Activated T-helper 2 cell treated with anti-CD3 and anti-CD28 coated beads, Interferon-gamma antibody, Interleukin-2, Interleukin-4, amounts not matched to agents 10 μg/mL and 5 μg/mL and 100 μg/mL, durations not matched to agents 14 hours and 24 hours and 36 hours (primary cell): ENCODE measurements at places on chromosomes 2 and 18.
A peak's percentile ranks its signal among the peaks of the same experiment; 100 is the strongest.

DNA sequence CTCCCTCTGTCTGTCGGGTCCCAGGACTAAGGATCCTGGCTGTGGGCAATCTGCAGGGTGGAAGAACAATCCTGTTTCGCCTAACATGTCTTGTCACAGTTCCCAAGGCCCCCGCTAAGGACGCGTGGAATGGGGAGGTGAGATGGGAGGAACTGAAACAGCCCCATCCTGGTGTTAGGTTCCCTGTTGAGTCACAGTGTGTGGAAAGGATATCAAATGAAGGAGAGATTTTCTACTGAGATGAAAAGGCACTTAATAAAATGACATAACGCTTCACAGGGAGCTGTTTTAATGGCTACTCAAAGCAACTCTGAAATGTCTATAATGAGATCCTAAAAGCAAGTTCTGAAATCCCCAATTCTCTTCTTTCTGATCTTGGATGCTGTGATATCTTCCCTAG, 52.5 kb downstream of the RAB31 start:
- H3K4me3 ChIP-seq = no peak overlapping the region
- peaks cover 12% of the 10 kb centered on the region for H3K27me3 ChIP-seq
- no peak overlapping the region for H3K27ac ChIP-seq
- no peaks in the 10 kb centered on the region for H3K36me3 ChIP-seq

DNA sequence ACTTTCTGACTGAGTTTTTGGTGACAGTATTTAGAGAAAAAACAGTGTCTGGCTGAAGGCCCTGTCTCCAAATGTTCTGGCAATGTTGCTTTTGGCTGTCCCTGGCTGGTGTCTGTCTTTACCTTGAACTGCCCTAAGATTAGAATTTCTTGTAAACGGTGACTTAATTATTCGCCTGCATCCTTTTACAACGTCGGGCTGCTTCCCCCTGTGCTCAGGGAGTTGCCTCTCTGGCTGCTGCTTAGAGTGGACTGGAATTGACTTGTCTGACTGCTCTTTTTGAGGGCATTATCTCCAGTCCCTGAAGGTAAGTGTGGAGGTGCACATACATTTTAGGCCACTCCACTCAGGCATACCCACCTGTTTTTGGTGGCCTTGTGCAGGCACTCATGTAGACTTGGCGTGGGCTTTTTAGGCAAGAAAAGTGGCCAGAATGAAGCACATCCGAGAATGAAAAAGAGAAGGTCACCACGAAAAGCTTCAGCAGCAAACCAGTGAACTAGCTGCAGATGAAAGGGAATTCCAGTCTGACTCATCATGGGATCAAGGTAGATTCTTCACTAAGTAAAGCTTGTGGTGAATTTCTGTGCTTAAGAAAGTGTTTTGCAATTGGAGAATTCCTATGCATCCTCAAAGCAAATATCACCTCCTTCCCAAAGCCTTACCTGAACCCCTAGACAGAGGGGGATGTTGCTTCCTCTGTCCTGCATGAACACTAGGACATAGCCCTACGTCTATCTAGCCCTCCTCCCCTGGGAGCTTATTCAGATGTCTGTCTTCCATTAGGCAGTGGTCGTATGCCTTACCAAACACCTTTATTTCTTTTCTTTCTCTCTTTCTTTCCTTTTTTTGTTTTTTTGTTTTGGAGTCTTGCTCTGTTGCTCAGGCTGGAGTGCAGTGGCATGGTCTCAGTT, 230.3 kb upstream of the TRIB2 start:
- H3K4me3 ChIP-seq = no peak overlapping the region
- peaks cover 7% of the 10 kb centered on the region for H3K36me3 ChIP-seq
- DNase-seq = no peak
- H3K4me1 ChIP-seq = peaks cover 53% of the 10 kb centered on the region
- no peak overlapping the region for H3K27ac ChIP-seq

GRCh38 chr2:41806286-41806685, 241.5 kb upstream of the PKDCC start:
- no peaks in the 10 kb centered on the region for H3K36me3 ChIP-seq
- no peaks in the 10 kb centered on the region for H3K4me1 ChIP-seq
- H3K4me3 ChIP-seq = no peak overlapping the region
- H3K27ac ChIP-seq = no peak overlapping the region
- H3K27me3 ChIP-seq = peaks cover 2% of the 10 kb centered on the region

DNA sequence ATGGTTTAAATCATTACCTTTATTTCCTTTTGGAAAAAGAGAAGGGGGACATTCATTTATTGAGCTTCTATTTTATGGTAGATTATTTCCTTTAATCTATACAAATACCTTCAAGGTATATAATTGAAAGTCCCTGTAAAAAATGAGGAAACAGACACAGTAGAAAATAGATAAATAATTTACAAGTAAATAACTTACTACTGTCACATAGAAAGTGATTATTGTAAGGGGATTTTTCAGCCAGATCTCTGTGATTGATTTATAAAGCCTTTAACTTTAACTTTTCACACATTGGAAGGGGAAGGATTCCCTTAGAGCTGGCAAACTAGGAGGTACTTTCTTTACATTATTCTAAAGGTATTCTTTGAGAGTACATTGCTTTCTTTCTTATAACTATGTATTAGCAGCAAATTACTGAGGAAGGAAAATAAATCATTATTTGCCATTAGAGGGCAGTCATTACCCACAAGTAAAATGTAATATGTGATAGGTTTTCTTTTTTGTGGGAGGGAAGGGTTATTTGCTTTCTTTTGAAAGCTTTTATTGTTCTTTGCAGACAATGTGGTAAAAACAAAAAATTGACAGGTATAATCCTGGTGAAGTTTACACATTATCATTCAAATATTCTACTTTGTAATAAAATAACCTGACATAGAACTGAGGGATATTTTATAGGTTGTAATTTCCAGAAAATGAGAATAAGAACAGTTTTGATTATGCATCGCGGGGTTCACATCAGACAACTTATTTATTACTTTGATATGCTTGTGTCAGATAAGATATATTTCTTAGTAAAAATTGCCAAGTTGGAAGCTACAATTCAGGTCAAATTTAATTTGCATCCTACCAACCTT, 24.8 kb upstream of the RPE start:
- H3K4me1 ChIP-seq = no peaks in the 10 kb centered on the region
- no peak for DNase-seq
- no peak overlapping the region for H3K27ac ChIP-seq
- H3K36me3 ChIP-seq = no peaks in the 10 kb centered on the region

- DNase-seq = no peak
- H3K4me1 ChIP-seq = no peaks in the 10 kb centered on the region
- H3K36me3 ChIP-seq = no peaks in the 10 kb centered on the region
Observed at GRCh38 chr2:46404181-46404759, 75.1 kb upstream of the TMEM247 start.

- no peak for DNase-seq
- H3K4me1 ChIP-seq = peaks cover 16% of the 10 kb centered on the region
- H3K27me3 ChIP-seq = peaks cover 11% of the 10 kb centered on the region
Observed at GRCh38 chr2:100274566-100275199, 47.6 kb downstream of the LONRF2 start.

DNA sequence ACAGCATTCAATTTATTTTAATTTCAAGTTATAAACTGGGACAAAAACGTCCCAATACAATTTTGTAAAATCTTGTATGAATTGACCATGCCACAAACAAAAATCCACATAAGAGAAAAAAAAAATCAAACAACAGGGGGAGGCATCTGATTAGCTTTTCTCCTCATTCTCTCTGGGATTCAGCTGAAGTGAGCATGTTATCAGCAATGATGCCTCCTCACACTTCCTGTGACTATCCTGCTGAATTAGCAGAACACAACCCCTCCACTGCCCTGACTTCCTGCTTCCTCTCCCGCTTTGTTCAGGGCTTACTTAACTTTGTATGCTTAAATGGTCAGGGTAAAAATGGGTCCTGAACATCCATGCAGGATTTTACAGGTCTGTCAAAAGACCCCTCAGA, 132.2 kb upstream of the ITGB6 start:
- H3K36me3 ChIP-seq = no peaks in the 10 kb centered on the region
- peak overlapping the region; percentile 41 for H3K27ac ChIP-seq
- no peaks in the 10 kb centered on the region for H3K27me3 ChIP-seq
- H3K4me1 ChIP-seq = peaks cover 69% of the 10 kb centered on the region
- no peak overlapping the region for H3K4me3 ChIP-seq

GRCh38 chr18:11808001-11808855, 43.0 kb upstream of the CHMP1B start:
- H3K36me3 ChIP-seq = no peaks in the 10 kb centered on the region
- peaks cover 2% of the 10 kb centered on the region for H3K27me3 ChIP-seq
- DNase-seq = no peak
- H3K4me3 ChIP-seq = no peak overlapping the region
- no peak overlapping the region for H3K27ac ChIP-seq

DNA sequence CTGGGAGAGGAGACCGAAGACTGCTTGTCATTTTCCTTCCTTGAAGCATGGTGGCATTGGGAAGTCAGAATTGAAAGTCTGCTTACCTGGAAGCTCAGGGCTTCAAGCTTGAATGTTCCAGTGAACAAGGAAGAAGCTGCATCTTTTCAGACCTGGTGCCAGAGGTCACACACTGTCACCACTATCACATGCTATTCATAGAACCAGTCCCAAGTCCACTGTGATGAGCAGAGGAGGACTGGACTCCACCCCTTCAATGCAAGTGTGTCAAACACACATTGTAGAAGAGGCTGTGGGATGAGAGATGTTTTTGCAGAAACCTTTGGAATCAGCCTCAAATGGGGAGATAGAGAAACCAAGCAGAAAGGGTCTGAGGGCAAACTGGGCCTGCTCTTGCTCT, 81.4 kb downstream of the LYPD1 start:
- H3K4me1 ChIP-seq = no peaks in the 10 kb centered on the region
- no peak overlapping the region for H3K4me3 ChIP-seq
- no peak for DNase-seq
- no peaks in the 10 kb centered on the region for H3K36me3 ChIP-seq
- H3K27me3 ChIP-seq = no peaks in the 10 kb centered on the region
- H3K27ac ChIP-seq = no peak overlapping the region

- no peak for DNase-seq
- no peak overlapping the region for H3K4me3 ChIP-seq
- H3K27me3 ChIP-seq = peaks cover 56% of the 10 kb centered on the region
- no peaks in the 10 kb centered on the region for H3K36me3 ChIP-seq
- H3K27ac ChIP-seq = no peak overlapping the region
- H3K4me1 ChIP-seq = no peaks in the 10 kb centered on the region
Observed at GRCh38 chr18:22176420-22177326, 7.3 kb downstream of the GATA6 start.

DNA sequence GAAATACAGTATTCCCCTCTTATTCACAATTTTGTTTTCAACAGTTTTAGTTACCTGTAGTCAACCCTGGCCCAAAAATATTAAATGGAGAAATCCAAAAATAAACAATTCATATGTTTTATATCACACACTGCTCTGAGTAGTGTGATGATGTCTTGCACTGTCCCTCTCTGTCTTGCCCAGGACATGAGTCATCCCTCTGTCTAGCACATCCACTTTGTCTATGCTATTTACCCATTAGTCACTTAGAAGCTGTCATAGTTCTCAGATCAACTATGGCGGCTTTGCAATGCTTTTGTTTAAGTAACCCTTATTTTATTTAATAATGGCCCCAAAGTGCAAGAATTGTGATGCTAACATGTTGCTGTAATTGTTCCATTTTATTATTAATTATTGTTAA, 380.6 kb upstream of the REG3G start:
- no peaks in the 10 kb centered on the region for H3K27me3 ChIP-seq
- H3K4me3 ChIP-seq = no peak overlapping the region
- no peaks in the 10 kb centered on the region for H3K36me3 ChIP-seq
- H3K4me1 ChIP-seq = no peaks in the 10 kb centered on the region

GRCh38 chr2:225466891-225467604, 67.5 kb downstream of the NYAP2 start:
- no peak for DNase-seq
- no peak overlapping the region for H3K27ac ChIP-seq
- H3K4me3 ChIP-seq = no peak overlapping the region
- H3K4me1 ChIP-seq = peaks cover 12% of the 10 kb centered on the region

- H3K27me3 ChIP-seq = no peaks in the 10 kb centered on the region
- DNase-seq = no peak
- H3K4me3 ChIP-seq = no peak overlapping the region
- H3K4me1 ChIP-seq = no peaks in the 10 kb centered on the region
Observed at GRCh38 chr2:3631851-3632659, 25.9 kb upstream of the ALLC start.

- H3K36me3 ChIP-seq = peaks cover 26% of the 10 kb centered on the region
- peaks cover 19% of the 10 kb centered on the region for H3K4me1 ChIP-seq
- no peak overlapping the region for H3K4me3 ChIP-seq
Observed at GRCh38 chr2:6828299-6828584, 37.5 kb downstream of the CMPK2 start.

DNA sequence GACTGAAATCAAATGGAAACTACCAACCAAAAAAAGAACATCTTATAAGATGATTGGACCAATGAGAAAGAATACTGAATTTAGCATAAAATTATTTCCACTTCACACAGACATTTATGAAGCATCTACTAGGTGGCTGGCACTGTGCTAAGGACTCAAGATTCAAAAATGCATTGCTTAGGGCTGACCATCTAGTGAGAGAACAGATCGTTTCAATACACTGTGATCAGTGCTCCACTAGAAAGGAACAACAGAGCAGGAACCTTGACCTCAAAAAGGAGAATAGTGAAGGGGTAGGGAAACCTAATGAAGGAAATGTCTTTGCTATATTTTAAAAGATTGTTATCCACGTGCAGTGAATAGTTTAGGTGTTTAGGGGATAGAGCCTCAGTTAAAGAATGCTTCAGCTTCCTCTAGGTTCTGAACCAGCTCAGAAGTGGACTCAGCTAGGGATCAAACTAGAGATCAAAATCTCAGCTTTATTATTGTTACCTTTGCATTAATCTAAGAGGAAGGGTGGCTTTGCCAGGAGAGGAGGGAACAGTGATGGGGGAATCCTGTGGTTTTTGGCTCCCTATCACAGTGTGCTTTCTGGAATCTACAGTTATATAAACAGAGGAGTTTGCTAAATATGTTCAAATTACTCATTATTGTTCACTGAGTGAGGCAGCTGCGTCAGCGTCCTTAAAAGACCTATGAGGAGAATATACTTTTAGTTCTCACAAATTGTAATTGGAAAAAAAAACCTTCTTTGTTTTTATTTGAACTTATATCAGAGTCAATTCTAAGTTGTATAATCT, 16.2 kb upstream of the BBS5 start:
- H3K27ac ChIP-seq = no peak overlapping the region
- DNase-seq = no peak
- peaks cover 2% of the 10 kb centered on the region for H3K4me1 ChIP-seq
- H3K27me3 ChIP-seq = peaks cover 3% of the 10 kb centered on the region

- H3K36me3 ChIP-seq = no peaks in the 10 kb centered on the region
- H3K27me3 ChIP-seq = peaks cover 43% of the 10 kb centered on the region
- no peak for DNase-seq
- H3K4me3 ChIP-seq = no peak overlapping the region
- no peak overlapping the region for H3K27ac ChIP-seq
Observed at GRCh38 chr18:22345718-22346117, 72.0 kb downstream of the CTAGE1 start.

DNA sequence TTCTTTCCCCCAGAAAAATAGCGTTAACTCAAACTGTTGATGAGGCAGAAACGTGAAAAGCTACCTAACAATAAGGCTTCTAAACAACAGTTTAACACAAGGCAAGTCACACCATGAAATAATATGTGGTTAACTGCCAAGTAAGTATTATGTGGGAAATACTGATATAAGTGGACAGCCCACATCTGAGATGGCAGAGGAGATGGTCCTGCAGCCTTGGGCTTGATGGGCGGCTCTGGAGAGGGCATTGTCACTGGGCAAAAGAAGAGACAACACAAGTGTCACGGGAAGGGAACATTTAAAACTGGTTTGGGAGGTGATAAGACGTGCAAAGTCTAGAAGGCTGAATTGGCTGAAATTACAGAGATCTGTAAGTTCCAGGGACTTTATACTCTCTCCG, 147.2 kb downstream of the PKP4 start:
- H3K4me1 ChIP-seq = peaks cover 1% of the 10 kb centered on the region
- no peaks in the 10 kb centered on the region for H3K36me3 ChIP-seq
- no peak overlapping the region for H3K4me3 ChIP-seq
- no peaks in the 10 kb centered on the region for H3K27me3 ChIP-seq
- no peak for DNase-seq
